ENCODE measurements at places on chromosomes 6 and 20. TPM values are rescaled to one million over a fixed set of nuclear protein-coding genes. Genes with fewer than 3 reads are reported as not detected.
A peak's percentile ranks its signal among the peaks of the same experiment; 100 is the strongest.

DNA sequence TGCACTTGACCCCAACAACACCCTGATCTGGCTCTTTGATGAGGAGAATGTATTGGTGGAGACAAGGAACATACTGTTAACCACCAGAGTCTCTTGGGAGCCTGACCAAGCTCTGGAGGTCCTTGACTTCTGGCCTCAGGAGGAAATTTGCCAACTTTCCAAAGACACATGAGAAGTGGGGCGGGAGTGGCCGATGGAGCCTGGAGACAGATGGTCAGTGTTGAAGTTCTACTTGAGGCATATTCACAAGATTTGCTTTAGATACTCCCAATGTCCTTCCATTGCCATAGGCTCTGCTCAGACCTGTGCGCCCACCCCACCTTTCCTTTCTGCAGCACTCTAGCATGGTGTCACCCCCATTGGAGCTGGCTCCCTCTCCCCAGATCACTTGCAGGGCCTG lies 241.0 kb downstream of the SLC24A3 start:
- no peak for DNase-seq

CARMIL1 gene
- total RNA-seq = 1.9 TPM

NKAIN2 gene
- total RNA-seq = not detected

DNA sequence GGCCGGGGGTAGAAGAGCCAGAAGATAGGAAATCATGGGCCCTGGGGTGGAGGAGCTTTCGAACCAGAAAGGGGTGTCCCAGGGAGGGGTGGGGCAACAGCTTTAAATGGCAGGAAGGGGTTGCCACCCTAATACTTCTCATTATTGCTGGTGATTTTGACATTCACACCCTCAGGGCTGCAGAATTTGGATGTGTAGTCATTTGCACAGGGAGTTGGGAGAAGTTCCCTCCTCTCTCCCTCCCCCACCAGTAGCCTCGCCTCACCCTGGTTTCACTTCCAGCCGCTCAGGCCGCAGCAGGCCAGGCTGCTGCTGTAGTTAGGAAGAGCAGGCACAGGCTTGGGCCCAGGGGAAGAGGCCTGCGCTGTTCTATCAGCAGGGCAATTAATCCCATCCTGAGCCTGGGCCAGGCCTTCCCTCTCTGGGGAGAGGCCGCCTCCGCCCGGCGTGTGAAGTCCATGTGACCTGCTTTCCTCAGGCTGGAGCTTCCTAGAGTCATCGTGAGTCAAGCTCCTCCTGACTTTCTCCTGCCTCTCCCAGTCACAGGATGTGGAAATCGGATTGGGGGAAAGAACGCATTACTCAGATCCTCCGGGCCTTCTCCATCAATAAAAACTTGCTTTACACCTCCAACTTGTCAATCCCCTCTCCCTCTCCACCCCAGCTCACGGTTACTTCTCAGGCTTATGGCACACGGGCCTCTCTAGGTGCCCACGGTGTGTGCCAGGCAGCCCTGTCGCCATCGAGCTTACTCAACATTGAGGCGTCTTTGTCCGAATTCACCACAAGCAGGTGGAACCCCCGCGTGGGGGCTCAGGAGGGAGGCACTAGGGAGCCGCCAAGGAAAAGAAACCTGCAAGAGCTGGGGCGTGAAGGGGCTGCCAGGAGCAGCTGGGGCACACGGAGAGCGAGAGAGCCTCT lies 7.8 kb downstream of the ADTRP start:
- DNase-seq = no peak

- DNase-seq = no peak
These were observed 89.1 kb upstream of the F13A1 start for GRCh38 chr6:6409397-6410030.

LPA gene
- not detected for total RNA-seq

- no peak for DNase-seq
These were observed 191.2 kb upstream of the SOX4 start for GRCh38 chr6:21402368-21402767.

GRCh38 chr6:167839343-167839742 lies 12.6 kb downstream of the AFDN start:
- DNase-seq = no peak

DNA sequence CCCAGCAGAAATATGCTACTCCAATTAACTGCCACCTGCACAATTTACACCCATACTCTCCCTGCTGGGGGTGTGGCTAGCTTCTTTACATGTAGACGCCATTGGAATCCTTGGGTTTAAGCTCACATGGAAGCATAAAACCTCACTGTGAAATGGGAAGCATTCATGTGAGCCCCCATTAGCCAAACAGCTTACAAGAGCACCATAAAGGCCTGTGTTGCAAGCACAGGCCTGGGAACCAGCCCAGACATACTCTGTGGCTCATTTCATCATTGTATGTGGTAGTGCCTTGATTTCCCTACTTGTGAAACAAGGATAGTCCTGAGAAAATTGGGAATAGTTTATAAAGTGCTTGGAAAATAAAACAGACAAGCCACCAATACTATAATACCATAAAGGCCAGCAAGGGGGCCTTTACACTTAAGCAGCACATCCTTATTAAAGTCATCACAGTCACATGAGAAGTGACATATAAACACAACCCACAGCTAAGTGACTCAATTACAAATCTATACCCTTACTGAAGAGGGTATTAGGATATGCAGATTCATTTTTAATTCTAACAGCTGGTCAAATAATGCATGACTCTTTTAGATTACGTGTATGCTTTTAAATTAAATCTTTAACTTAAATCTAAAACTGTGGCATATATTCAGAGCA lies 6.8 kb downstream of the ADNP start:
- DNase-seq = no peak

- DNase-seq = no peak
These were observed 27.0 kb downstream of the IL17A start for GRCh38 chr6:52213127-52213526.

DNA sequence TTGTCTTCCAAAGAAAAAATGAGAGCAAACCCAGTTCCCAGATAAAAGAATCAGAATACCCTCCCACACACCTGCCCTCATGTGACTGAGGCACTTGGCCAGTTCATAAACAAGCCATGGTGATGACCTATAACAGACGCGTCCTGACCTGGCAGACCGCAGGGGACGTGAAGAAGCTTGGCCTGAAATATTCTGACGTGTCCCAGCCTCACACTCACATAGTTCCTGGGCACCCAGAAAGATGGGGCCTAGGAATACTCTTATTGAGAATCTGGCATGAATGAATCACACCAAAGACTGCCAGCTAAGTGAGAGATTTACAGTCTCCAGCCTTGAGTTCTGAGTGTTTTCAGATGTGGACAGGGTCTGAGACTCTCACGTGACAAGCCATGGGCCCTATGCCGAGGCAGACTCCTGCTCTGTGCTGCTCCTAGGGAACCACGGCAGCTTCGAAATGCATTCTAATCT lies 17.2 kb upstream of the MAP3K4 start:
- no peak for DNase-seq

GRCh38 chr6:1624851-1625781 lies 15.4 kb downstream of the FOXC1 start:
- DNase-seq = no peak

- DNase-seq = peak; percentile 41
These were observed 36.9 kb downstream of the B4GALT5 start for GRCh38 chr20:49676581-49677291.

DNA sequence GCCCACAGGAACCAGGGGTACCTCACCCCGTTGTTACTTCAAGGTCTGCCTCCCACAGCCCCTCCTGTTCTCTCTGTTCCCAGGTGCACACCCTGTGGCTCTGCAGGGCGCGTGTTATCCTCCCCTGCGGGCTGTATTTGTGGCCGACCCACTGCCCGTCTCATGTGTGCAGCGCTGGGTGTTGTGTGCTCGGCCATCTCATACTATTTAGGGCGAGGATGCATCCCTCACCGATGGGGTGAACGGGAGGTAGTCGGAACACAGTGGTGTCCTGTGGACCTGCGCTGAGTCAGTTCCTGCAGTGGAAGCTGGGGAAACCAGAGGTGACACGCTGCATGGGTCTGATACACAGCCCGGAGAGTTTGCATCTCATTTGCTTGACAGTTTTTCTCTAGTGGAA lies 94.5 kb upstream of the SULF2 start:
- no peak for DNase-seq

DNA sequence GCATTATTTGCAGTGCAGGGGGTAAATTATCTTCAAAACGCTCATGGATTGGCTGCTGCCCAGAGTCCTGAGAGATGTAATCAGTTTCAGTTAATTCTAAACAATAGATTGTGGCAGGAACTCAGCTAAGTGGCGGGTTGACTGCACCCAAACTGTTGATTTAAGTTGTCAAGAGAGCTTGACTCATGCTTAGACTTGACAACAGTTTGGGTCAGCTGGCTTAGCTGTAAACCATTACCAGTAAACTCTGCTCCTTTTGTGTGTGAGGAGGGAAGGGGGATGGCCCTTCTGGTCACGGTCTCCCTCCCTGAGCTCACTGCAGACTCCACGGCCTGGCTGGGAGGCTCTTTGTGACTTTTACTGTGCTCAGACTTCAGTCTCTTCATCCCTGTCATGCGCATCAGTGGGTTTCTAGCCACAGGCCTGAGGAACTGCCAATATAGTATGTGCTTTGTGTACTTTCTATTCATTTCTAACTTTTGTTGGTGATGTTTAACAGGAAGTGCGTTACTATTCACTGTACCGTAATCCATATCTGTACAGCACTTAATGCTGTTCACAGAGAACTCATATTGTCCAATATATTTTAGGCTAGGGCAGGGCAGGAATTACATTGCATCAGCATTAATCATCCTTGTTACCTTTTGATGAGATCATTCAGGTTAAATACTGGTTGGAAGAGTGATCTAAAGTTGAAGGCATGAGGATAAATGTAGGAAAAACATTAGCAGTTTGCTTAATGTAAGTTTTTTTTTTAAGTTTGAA lies 488.3 kb downstream of the CDKAL1 start:
- DNase-seq = no peak

TP53RK gene
- 14.4 TPM for total RNA-seq

DNA sequence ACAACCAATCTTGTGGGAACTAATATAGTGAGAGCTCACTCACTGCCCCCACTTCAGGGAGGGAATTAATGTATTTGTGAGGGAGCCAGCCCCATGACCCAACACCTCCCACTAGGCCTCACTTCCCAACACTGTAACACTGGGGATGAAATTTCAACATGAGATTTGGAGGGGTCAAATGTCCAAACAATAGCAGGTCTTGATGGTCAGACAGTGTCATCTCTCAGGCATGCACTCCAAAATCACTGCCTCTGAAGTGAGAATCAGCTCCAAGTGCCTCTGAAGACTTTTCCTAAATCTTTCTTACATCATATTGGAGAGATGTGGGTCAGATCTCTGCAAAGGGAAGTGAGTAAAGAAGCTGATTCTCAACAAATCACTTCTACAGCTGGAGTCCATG lies 13.8 kb upstream of the SAYSD1 start:
- DNase-seq = no peak

Data from activated T-helper 2 cell treated with anti-CD3 and anti-CD28 coated beads, Interferon-gamma antibody, Interleukin-2, Interleukin-4, amounts not matched to agents 10 μg/mL and 5 μg/mL and 100 μg/mL, durations not matched to agents 14 hours and 24 hours and 36 hours (primary cell).